ENCODE measurements at places on chromosomes 13 and 19.

GRCh38 chr19:14835011-14835410, at the start of the genes OR7A5 and OR7C1:
OR7A5 (minus strand) TSS chr19:14835185; CDS start chr19:14828241, 6,944 bp downstream.
OR7C1 (minus strand) TSS chr19:14835185; CDS start chr19:14800136, 35,049 bp downstream.
- DNase-seq: no peak

DNA sequence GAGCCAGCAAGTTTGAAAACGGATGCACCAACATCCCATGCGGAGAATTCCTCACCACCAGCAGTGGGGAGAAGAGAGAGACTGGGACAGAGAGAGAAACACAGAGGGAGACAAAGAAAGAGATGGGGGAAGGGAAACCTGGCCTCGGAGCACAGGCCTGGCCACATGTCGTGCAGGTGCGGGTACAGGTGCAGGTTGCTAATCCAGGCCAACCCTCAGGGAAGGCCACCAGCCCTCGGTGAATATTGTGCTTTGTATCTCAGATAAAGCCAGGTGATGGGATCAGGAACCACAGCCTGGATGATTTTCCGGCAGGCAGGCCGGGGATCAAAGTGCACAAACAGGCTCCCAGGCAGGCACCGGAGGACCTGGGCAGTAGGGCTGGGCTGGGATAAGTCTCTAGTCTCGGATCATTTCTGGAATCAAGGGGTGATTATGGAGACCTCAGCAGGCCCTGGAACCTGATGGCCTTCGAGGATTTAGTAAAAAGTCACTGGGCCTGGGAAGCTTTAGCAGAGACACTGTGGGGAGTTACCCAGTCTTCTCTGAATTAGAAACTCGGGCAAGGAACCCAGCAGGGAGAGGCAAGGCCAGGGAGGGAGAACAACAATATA, 3.7 kb downstream of the GAS6 start:
- DNase-seq: no peak

DNA sequence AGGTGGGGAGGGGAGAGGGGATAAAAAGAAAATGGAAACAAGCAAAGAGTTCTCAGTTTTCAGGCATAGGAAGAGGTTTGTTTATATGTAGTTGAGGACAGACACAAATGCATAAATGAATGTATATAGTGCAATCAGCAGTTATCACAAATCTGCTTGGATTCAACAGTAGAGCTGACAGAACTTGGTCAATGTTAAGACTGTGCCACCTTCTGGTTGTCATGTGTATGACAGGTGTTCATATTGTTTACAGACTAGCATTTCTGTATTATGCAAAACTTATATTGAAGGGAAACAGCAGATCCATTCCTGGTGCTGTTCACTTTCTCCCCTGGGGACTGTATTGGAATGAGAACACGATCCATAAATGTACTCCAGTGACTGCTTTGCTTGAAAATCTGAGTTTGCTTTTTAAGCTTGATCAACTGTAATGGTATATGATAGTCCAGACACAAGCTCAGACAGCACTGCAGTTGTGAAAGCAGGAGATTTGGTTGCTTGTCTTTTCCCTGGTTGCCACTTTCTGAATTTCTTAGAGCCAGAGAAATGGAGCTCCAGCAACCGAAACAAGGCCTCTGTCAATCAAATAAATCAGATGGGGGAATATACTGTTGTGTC, 319.5 kb upstream of the OBI1 start:
- DNase-seq: peak; percentile 41

DNA sequence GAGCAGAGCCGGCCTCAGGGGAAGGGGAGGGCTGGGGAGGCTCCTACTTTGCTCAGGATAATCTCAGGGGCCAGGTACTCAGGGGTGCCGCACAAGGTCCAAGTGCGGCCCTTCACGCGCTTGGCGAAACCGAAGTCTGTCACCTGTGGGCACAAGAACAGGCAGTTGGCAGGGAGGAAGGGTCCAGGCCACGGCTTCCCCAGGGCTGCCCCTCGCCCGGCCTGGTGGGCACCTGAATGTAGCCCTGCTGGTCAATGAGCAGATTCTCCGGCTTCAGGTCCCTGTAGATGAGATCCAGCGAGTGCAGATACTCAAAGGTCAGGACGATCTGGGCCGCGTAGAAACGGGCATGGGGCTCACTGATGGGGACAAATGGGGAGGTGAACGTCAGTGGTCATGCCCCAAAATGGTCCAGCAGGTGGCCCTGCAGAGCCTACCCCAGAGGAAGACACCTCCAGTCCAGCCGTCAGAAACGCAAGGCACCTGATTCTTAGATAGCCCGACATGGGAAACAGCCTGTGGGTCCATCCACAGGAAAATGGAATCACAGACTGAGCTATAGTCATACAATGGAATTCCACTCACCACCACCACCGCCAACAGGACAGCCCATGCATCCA, 7.1 kb upstream of the SAMD1 start:
- no peak for DNase-seq
